ENCODE measurements at places on chromosomes 5 and 9.

DNA sequence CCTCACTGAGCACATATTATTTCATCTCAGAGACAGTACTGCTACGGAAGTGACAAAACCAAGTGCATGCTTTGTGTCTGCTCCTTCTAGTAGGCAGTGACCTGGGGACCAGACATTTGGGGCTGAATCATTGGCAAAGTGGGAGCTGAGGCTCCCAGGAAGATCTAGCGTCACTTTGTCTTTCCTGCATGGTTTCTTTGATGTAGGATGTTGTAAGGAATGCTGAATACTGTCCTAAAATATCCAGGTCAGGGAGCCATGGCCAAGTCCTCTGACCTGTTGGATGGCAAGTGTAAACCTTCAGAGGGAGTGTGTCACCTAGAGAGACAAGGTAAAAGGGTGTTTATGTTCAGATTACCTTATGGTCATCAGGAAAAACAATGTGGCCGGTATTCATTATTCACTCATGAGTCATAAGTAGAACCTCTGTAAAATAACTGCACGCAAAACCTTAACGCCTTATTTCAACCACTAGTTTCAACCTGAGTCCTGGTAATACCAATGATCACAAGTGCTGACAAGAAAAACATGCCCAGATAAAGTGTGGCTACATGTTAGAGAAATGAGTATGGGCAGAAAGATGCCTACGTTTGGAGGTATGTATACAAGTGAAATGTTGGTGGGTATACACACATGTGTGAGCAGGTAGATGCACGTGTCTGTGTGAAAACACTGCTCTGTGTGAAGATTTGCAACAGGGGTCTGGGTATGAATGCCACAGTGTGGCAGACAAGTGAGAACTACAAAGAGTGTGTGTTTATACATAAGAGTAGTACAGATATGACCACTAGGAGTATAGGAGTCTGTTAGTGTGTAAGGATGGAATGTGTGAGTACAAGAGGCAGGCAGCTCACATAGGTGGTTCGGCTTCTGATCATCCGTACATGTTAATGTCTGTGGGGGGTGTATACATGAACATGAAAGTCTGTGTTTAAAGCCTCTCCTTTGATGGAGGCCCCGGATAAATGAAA is 263.9 kb downstream of the SPOCK1 start:
- DNase-seq: no peak

DNA sequence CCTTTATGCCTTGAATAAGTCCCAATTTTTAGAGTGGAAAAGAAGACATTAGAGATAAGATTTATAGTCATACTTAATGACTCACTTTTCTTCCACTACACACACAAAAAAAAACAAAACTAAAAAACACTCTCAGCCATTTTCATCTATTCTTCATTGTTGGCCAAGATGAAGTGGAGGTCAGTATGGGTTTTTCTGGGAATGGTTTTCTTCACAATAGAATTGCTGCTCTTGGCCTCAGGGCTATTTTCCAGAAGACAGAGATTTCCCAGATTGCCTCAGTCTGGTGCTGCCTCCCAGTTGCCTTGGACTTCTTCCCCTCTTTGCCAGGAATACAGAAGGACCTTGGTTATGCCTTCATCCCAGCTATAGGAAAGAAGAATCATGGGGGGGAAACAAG is 463.7 kb downstream of the TMEM232 start:
- DNase-seq: peak; percentile 26

- no peak for DNase-seq
Observed at GRCh38 chr9:110980261-110980660, 58.0 kb downstream of the LPAR1 start.

- no peak for DNase-seq
Observed at GRCh38 chr5:171999877-172000276, 6.6 kb downstream of the FBXW11 start.

- peak; percentile 69 for DNase-seq
Observed at GRCh38 chr5:112004867-112005622, 248.1 kb upstream of the NREP start.

DNA sequence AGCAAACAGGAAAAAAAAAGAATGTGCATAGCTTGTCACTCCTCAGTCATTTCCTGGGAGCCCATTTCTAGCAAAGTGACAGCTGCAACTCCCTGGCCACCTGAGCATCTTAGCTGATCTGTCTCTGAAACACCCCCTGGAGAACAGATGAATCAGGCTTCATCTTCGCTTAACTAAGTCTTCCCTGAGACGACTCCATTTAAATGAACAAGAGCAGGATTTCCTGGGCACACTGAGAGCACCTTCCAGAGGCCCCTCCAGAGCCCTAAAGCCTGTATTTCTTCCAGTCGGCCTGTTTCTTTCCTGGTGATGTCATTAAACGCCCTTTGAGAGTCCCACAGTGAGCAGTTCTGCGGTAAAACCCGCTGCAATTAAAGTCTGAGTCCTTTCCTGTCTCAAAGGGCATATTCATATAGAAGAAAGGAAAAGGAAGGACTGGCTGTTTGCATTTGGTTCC is 13.9 kb downstream of the TGFBI start:
- no peak for DNase-seq

- no peak for DNase-seq
Observed at GRCh38 chr5:158233735-158234322, 374.9 kb upstream of the CLINT1 start.

DNA sequence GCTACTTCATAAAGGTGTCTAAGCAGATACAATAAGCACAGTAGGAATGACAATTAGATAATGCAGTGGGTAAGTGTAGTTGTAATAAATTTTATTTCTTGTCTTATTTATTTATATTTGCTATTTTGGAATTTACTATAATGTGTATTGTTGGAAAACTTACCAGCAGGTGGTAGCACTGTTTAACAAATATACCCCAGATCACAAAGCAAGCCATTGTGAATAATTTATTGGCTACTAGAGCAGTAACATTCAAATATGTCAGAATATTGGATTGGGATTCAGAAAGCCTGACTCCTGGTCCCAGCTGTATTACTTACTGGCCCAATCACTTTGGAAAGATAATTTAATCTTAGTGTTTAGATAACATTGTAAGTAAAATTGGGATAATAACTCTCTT is 78.0 kb downstream of the ISOC1 start:
- DNase-seq: no peak

- DNase-seq: peak; percentile 82
Observed at GRCh38 chr5:78591138-78591612, 57.4 kb downstream of the LHFPL2 start.

DNA sequence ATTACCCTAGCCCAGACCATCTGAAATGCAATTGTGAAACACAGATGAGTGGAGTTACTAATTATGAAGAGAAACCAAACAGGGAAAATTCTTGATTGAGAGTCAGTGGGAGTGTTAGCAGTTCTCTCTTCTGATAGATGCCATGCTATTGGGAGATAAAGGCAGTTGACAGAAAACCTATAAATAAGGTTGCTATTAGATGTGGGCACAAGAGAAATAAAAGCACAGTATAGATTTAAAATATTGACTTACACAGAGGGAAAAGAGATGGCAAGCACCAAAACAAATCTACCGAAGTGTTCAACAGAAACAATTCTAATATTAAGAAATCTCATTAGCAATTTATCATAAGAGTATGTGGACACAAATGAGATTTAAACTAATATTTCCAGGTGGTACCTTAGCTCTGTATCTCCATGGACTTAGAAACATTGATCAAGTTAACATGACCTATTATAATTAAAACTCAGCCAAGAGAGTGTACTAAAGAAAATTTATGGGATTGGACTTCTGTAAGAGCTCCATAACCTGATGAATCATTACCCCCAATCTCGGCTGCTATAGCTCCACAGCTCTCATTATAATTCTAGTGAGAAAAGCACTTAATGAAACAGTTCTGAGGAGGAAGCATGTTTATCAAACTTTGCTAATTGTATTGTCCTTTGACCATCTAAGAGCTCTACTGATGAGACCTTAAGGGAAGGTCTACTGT is 665.0 kb upstream of the RIOK2 start:
- DNase-seq: no peak

GRCh38 chr9:71582347-71582746 is 186.0 kb downstream of the CEMIP2 start:
- no peak for DNase-seq

- no peak for DNase-seq
Observed at GRCh38 chr5:68446487-68446894, 230.9 kb downstream of the PIK3R1 start.

- no peak for DNase-seq
Observed at GRCh38 chr5:24188216-24188925, 456.4 kb downstream of the CDH10 start.

DNA sequence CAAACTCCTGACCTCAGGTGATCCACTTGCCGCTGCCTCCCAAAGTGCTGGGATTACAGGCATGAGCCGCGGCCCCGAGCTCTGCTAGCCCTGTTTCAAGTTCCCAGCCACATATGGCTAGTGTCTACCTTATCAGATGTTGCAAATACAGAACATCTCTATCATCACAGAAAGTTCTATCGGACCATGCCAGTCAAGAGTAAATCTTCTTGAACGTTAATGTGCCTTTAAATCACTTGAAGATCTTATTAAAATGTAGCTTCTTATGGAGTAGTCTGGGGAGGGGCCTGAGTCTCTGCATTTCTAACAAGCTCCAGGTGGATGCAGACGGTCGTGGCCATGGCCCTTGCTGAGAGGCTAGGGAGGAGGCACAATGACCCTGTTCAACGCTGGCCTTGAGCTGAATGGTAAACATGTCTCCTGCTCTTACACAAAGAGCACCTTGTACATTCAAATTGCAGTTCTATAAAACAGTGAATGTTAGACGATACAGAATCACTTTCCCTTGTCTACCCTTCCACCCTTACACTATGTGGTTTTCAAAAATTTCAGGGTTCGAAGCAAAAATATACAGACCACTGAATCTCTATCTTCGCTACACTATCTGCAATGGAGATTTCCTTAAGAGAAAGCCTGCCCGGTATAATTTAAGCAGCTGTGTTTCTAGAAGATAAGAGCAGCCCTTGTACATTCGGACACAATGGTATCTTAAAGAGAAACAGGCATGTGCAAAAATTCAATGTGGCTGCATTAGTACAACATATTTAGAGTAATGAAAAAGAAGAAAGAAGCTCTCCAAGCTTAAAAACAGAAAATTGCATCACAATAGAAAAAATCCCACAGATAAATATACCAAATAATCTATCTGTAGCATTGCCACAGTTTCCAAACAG is 114.1 kb downstream of the FRMD3 start:
- DNase-seq: no peak

DNA sequence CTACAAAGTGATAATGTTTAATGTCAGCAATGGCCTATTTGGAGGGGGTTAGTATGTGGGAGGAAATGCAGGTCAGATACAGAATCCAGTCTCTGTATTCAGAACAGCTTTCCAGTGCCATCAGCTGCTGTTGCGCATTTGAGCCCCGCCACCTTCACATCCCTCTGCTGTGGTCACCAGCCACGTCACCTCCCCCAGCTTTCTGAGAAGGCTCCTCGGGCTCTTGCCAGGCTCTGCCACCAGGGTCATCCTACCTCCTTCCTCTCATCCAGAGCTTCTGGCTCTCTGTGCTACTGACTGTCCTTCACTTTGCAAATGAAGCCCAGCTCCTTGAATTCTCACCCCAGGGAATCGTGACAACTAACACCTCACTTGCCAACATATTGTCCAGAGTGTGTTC is 138.8 kb downstream of the PIK3R1 start:
- no peak for DNase-seq

DNA sequence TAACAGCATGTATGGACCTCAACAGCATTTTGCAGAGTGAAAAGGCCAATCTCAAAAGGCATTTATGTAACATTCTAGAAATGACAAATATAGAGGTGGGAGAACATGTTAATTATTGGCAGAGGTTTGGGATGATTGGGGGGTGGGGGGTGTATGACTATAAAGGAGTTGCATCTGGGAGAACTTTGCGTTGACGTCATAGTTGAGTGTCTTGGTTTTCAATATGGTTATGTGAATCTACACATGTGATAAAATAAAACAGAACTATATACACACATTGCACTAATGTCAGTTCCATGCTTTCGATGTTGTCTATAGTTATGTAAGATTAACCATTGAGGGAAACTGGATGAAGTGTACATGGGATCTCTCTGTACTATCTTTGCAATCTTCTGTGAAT is 139.1 kb downstream of the SV2C start:
- DNase-seq: no peak
